ENCODE measurements at places on chromosomes 6 and 20.
A peak's percentile ranks its signal among the peaks of the same experiment; 100 is the strongest.

DNA sequence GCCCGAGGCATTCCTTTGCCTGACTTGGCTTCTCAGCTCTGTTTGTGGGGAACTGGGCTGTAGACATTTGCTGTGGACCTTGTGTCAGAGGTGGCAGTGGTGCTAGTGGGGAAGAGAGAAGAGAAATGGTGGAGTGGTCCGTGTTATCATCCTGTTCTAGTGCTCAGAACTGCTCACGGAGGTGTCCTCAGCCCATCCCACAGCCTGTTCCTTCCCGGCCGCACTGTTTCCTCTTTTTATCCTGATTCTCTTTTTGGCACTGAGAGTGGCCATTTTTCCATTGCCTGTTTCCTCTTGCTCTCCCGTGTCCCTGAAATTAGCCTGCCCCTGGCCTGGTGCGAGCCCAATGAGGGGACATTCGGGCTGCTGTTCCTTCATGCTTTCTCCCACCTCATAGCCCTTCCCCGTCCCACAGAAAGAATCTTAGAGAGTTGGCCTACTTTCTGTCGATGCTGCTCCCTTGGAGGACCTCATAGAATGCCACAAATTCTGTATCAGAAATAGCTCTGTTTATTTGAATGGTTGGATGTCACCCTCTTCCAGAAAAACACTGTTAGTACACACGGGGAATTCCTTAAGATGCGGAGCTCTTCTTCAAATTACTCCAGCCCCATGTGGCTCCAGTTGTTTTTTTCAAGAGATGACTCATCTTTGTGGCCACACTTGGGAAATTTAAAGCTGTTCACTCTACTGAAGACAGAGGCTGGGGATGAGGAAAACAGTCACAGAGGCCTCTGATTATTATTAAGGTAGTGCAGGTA is 26.1 kb downstream of the FARS2 start:
- DNase-seq = no peak

DNA sequence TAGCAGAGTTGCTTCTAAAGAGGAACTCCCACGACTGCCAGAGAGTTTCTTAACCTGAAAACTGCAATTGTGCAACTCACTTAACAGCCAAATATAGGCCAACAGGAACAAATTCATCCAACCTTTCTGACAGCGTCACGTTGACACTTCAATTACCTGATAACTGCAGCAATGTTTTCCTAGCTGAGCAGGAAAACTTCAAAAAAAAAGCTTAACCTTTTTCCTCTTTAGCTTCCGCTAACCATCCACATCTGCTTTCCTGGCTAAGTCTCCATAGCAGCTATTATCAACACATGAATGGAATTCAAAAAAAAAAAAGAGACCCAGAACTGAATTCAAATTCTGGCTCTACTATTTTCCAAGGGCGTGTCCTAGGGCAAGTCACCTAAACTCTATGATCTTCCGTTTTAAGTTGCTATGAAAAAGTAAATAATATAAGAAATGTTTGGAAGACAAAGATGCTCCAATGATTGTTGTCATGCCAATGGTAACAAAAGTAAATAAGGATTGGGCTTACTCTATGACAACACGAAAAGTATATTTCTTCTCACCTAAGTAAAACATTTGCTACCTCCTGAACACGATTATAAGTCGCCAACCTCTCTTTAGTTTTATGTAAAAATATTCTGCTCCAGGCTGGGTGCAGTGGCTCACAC is 524.6 kb upstream of the JARID2 start:
- no peak for DNase-seq

DNA sequence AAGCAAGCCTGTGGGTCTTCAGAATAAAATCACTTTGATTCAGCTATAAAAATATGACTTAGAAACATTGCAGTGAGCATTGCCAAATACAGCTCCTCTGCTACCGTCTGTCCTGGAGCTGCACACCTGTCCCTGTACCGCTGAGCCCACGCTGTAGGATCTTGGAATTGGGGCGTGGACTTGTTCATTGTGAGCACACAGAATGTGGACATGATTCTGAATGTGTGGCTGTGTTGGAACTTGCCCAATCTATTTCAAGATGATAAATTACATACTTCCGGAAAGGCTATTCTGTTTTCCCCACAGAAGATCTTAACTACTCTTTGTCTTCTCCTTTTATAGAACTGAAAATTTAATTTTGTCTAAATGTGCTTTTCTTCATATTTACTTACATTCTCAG is 107.3 kb downstream of the UST start:
- DNase-seq = no peak

- DNase-seq = no peak
These were observed 48.9 kb upstream of the TFAP2A start for GRCh38 chr6:10463491-10464481.

DNA sequence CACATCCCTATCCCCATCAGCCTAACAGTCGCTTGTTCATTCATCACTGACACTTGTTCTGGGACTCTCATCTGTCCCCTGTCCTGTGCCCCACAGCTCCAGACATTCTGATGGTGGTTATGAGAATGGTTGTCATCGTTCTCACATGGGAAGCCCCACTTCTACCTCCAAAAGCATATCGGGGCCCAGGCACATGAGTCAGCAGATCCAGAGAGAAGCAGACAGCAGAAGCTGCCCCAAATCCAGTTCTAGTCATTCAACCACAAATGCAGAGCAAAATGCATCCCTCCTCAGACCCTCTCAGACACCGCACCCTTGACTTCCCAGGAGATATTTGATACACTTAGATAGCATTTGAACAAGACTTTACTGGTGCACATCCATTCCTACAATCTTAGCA is 106.0 kb downstream of the FOXF2 start:
- no peak for DNase-seq

DNA sequence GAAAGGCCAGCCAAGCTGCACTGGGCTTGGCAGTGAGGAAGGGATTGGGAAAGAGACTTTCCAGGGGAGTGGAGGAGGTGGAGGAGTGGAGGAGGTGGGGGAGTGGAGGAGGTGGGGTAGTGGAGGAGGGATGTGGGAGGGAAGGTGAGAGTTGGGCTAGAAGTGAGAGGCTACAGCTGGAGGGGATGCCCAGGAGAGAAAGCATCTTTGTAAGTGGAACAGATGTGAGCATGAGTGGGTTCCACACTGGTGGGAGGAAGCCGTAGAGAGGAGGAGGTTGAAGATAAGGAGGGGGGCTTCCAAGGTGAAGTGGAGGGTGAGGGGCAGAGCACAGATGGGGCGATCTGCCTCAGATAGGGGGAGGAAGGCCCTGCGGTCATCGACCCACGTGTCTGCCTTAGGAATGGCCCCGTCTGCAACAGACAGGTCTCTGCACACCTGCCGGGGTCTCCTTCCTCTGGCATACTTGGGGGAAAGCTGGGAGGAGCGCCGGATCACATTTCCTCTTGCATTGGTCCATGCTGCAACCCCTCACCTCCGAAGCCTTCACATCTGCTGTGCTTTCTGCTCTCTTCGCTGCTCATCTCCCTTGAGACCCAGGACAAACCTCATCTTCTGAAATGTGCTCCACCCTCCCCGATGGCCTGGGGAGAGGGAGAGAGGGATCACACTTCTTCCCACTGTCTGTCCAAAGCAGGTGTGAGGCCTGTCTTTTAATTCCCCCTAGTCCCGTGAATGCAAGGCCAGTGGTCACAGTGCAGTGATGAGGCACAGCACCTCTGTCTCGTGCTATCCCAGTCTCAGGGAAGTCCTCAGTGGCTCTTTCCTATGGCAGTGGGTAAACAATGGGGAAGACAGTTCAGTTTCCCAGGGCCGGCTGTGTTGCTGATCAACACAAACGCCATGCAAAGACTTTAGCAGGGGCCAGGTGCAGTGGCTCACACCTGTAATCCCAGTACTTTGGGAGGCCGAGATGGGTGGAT is 48.6 kb upstream of the SNX9 start:
- DNase-seq = no peak

GRCh38 chr6:125316621-125317020 is 14.9 kb upstream of the HDDC2 start:
- DNase-seq = no peak

DNA sequence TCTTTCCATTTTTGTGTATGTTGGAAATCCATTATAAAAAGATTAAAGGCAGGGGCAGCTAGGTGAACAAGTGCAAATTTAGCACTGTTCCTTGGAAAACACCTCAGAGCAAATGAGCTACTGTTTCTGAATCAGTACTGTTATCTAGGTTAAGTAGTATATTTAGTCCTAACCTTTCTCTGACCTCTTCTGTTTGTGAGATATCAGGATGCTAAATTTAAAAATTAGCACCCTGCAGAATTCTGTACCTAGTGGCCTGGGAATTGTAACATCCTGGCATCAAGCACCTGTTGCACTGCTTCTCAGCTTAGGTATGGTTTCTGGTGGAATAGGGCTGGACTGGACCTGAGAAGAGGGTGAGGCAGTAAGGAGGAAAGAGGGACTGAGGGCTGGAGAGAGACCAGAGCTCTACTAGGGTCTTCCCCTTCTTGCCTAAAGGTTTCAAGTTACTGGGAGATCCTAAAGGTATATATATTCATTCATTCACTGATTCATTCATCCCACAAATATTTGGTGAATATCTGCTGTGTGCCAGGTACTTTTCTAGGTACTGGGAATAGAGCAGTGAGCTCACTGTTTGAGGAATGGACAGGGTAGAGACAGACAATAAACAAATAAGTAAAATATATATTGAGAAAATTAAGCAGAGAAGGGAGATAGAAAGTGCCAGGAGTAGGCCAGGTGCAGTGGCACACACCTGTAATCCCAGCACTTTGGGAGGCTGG is 5.2 kb downstream of the ZNF76 start:
- no peak for DNase-seq

- DNase-seq = no peak
These were observed 12.1 kb upstream of the TSPYL1 start for GRCh38 chr6:116291701-116292396.

DNA sequence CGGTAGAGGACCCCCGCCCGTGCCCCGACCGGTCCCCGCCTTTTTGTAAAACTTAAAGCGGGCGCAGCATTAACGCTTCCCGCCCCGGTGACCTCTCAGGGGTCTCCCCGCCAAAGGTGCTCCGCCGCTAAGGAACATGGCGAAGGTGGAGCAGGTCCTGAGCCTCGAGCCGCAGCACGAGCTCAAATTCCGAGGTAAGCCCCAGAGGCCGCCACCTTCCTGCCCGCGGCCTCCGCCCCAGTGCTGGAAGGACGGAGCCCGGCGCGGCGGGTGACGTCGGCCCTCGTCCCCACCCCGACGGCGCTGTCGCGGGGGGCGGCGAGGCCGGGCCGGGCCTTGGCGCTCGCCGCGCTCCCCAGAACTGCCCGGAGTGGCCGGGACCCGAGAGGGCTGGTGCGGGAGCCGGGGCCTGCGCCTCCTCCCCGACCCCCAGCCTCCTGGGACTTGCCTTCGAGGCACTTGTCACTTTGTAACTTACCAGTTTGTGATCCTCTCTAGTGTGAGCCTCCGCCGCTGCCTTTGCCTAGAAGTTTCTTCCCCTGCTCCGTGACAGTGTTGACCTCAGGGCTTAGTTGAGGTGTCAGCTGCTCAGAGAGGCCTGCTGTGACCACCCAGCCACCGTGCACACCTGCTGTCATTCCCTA is 417 bp downstream of the VAPB start:
- peak; percentile 51 for DNase-seq

DNA sequence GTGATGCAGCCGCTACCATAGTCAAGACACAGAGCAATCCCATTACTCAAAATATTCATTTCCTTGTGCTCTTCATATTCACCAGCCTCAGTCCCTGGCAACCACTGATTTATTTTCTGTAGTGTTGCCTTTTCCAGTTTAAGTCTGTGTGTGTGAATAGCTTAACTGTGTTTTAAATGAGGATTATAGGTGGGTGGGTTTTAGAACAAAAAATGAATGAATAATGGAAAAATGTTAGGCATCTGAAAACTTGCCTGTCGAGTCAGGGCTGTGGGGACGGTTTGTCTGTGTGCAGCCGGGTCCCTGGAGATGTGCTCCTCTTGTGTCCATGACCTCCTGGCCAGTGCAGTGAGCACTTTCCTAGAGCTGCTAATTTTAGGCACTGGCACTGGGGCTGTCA is 27.1 kb downstream of the BANF2 start:
- DNase-seq = no peak

DNA sequence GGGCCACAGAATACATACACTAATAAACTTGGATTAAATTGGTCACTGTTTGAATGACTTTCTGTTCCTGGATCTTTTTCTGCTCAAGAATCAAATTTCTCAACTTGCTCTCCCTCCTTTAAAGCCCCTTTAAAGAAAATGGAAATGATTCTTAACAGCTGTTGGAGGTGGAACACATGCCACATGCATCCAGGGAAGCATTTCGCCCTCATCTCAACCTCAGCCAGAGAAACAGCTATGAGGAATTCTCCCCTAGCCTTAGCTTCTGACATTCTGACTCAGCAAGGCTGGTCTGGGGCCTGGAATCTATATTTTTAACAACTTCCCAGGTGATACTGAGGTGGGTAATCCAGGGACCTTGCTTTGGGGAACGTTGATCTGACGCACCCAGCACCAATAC is 263.4 kb upstream of the ECI2 start:
- DNase-seq = no peak

DNA sequence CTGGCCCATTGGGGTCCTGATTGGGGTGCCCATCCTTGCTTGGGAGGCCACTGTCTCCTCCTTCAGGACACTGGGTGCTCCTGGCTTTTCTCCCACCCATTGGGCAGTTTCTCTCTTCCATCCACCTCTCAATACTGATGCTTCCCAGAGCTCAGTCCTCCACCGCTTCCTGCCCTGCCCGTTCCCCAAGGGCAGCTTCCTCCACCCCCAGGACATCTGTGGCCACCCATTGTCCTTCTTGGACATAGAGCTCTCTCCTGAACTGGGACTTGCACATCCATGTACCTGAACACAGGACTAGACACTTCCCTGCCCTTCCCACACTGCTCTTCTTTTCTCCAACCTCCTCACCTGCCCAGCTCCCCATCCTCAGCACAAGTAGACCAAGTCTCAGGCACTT is 69.4 kb upstream of the NNAT start:
- no peak for DNase-seq

DNA sequence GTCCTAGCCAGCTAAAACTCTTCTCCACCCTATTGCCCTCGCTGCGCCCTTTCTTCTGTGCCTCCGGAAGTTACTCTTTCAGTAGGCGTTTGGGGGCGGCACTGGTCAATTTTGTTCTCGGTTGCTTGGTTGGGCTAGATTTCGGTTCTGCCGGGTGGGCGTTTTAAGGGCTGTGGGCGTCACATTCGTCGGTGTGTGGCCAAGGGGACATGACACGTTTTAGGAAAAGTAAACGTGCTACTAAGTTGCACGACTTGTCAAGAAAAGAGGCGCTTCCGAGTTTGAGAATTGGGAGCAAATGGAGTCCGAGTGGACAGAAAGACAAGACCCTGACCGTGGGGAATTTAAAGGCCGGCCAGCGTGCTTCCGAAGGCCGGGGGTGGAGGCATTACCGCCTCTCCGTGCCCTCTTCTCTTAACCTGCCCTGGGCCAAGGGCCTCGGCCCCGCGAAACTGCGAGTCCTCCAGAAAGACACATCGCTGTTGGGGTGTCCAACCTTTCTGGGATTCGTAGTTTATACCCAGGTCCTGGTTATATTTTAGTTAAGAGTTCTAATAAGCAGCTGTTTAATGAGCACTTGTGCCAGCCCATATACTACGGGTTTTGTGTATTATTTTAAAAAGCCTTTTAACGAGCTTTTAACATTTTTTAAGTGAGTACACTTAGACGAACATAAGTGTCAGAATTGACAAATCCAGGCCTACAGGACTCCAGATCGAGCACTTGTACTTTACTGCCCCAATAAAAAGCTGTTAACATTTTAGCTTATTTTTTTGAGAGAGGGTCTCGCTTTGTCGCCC is 664 bp upstream of the BAG6 start:
- no peak for DNase-seq
